A549 treated with Hydrocortisone at 1 μM for 4 hours (cell line): ENCODE measurements at places on chromosomes 2 and 18. TPM values are rescaled to one million over a fixed set of nuclear protein-coding genes. Genes with fewer than 3 reads are reported as not detected.

KLHL14 gene
- not detected in 5 replicates for total RNA-seq

SETBP1 gene
- 0.37 to 0.59 TPM (median 0.57 TPM) in 5 replicates for total RNA-seq

RNASEH1 gene
- 45.9 to 61.9 TPM (median 49.5 TPM) in 5 replicates for total RNA-seq

DTNA gene
- total RNA-seq = 0.15 to 0.45 TPM (median 0.29 TPM) in 5 replicates

SLC39A10 gene
- total RNA-seq = 12.1 to 26.6 TPM (median 18.8 TPM) in 5 replicates

ABCG5 gene
- total RNA-seq = not detected in 5 replicates

TEX44 gene
- total RNA-seq = not detected in 5 replicates

ASB18 gene
- total RNA-seq = not detected in 5 replicates

TMEM247 gene
- total RNA-seq = not detected in 5 replicates
